ENCODE measurements at places on chromosomes 1 and 21. TPM values are rescaled to one million over a fixed set of nuclear protein-coding genes. Genes with fewer than 3 reads are reported as not detected.
A peak's percentile ranks its signal among the peaks of the same experiment; 100 is the strongest.

DNA sequence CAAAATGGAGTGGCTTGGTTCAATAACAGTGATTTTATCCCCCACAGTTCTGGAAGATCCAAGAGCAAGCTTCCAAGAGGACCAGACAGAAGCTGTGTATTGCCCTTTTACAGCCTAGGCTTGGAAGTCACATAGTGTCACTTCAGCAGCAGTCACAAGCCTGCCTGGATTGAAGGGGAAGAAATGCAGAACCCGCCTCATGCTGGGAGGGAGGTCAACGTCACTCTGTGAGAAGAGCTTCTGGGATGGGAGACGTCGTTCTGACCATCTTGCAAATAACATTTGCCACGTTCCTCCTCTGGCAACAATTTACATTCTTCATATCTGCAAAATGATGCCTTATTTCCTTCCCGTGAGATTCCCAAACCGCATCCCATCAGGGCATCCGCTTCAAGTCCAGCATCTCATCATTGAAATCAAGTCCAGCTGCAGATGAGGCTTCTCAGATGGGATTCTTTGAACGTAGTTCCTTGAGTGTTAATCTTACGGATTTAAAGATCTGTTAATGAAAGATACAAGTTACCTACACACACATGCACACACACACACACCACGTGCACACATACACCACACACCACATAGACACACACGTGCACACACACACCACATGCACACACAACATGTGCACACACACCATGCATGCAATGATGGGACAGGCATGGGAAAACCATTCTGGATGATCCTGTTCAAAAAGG, 23.9 kb upstream of the KIF1B start:
- no peaks in the 10 kb centered on the region for H3K36me3 ChIP-seq
- DNase-seq: no peak
- no peak overlapping the region for H3K4me3 ChIP-seq
- no peaks in the 10 kb centered on the region for H3K27me3 ChIP-seq
- H3K27ac ChIP-seq: no peak overlapping the region

- no peak overlapping the region for H3K27ac ChIP-seq
- no peaks in the 10 kb centered on the region for H3K36me3 ChIP-seq
- no peak overlapping the region for H3K4me3 ChIP-seq
- no peaks in the 10 kb centered on the region for H3K27me3 ChIP-seq
- no peak for DNase-seq
Measured at GRCh38 chr1:11417162-11417561, 61.8 kb upstream of the DISP3 start.

Gene CFAP107
- not detected for total RNA-seq

- no peak for DNase-seq
- no peak within 1 kb of the TSS for H3K4me3 ChIP-seq
- no peaks in the 10 kb centered on the region for H3K36me3 ChIP-seq
Measured at GRCh38 chr1:158353303-158354075, at the start of gene CD1E. Gene CD1E, plus strand, starts transcription at chr1:158353894. Its CDS starts 95 bp downstream, at chr1:158353989.

DNA sequence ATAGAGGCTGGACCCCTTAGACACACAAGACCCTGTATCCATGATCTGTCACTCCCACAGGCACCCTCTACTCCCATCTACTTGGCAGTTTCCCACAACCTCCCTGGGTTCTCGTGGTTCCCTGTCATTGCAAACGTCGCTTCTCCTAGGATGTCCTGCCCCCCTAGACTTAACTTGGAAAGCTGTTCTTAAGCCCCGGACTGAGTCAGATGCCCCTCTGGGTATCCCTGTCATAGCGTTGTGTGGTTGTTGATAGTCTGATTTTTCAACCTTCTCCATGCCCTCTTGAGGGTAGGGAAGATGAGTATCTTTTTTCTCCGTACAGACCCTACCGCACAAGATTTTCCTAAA, 11.8 kb downstream of the RCC1 start:
- peak overlapping the region; percentile 51 for H3K4me3 ChIP-seq
- peaks cover 5% of the 10 kb centered on the region for H3K36me3 ChIP-seq
- H3K27ac ChIP-seq: peak overlapping the region; percentile 75
- no peaks in the 10 kb centered on the region for H3K27me3 ChIP-seq
